Omental fat pad (tissue), 4 donors: ENCODE measurements at places on chromosomes 5 and 9.

- DNase-seq = no peak
Measured at GRCh38 chr5:152424501-152424900, 19.4 kb upstream of the NMUR2 start.

GRCh38 chr9:132241840-132242620 is 80.2 kb downstream of the NTNG2 start:
- DNase-seq = no peak

DNA sequence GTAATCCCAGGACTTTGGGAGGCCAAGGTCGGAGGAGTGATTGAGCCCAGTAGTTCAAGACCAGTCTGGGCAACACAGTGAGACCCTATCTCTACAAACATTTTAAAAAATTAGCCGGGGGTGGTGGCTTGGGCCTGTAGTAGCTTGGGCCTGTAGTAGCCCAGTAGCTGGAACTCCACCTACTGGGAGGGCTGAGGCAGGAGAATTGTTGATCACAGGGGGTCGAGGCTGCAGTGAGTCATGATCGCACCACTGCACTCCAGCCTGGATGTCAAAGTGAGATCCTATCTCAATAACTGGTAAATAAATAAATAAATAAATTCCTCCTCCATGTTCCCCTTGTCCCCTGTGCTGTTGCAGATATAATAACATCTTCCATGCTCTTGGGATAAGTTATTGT is 14.3 kb downstream of the VCAN start:
- no peak for DNase-seq

GRCh38 chr5:170414786-170415185 is 25.6 kb upstream of the KCNMB1 start:
- DNase-seq = no peak

DNA sequence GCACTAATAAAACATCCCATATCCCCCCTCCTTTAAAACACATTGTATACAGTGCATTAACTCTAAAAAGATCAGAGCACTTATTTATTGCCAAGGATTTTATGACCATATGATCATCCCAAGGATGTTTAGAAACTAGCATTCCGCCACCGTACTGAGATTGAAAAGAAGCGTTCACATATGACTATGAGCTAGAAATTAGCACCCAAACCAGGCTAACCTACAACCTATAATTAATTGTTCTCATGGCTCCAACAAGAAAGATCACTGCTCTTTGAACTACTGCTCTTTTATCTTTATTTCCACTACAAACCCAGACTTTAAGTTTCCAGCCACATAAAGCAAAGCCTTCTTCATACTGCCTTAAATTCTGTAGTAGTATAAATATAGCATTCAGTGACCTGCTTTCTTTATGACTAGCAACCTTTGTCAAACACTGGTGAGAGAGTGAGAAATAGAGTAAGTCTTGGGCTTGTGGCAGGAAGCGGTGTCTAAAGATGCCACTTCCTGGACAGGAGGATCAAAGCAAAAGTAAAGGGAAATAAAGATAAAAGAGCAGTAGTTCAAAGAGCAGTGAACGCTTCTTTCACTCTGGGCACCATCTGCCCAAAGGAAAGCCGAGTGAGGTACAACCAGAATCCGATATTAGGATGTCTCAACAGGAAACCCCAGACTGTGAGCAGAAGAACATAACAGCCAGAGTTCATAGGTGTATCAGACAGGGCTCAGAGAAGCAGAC is 151.1 kb upstream of the ERCC6L2 start:
- DNase-seq = no peak

DNA sequence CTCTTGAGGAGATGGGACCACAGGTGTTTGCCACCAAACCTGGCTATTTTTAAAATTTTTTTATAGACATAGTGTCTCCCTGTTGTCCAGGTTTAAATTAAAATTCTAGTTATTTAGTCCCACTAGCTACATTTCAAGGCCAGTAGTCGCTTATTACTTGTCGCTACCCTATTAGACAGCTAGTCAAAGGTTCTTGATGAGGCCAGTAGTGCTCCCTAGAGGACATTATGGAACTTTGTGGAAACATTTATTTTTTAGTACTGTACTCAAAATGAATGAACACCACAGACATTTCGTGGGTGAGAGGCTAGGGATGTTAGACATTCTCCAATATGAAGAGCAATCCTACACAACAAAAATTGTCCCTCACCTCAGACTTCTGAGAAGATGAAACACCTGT is 14.4 kb upstream of the GRXCR2 start:
- DNase-seq = no peak

DNA sequence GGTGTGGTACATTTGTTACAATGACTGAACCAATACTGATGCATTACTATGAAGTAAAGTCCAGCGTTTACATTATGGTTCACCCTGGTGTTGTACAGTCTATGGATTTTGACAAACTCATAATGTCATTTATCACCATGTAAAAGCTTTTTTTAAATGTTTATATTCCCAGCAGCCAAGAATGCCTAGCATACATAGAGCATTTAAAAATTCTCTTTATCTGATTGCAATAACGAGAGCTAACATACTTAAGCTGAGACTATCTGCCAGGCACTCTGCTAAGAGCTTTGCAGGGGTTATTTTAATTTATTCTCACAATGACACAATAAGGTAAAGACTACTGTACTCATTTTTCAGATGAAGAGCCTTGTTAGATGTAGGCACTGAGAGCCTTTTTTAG is 24.1 kb downstream of the PRDM6 start:
- no peak for DNase-seq

DNA sequence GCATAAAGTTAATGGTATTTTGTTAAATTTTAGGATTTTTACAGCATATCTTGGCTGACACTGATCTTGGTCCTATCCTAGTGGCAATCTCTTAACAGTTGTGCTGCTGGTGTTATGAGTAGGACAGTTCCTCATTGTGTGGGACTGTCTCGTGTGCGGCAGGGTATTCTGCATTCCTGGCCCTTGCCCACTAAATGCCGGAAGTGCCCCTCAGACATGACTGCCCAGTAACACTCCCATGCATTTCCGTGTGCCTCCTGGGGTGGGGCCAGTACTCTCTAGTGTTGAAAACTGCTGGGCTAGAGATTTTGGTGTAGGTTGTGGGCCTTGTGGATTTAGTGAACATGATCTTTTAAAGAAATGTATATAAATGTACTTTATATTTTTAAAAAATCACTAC is 227.1 kb upstream of the DMRT1 start:
- no peak for DNase-seq

GRCh38 chr5:5416733-5417132 is 5.7 kb upstream of the ICE1 start:
- DNase-seq = no peak

- DNase-seq = no peak
Measured at GRCh38 chr5:112445626-112446350, 26.7 kb upstream of the EPB41L4A start.

- no peak for DNase-seq
Measured at GRCh38 chr5:108312258-108312657, 69.6 kb downstream of the FBXL17 start.

GRCh38 chr9:93197670-93198069 is 13.7 kb downstream of the WNK2 start:
- no peak for DNase-seq

DNA sequence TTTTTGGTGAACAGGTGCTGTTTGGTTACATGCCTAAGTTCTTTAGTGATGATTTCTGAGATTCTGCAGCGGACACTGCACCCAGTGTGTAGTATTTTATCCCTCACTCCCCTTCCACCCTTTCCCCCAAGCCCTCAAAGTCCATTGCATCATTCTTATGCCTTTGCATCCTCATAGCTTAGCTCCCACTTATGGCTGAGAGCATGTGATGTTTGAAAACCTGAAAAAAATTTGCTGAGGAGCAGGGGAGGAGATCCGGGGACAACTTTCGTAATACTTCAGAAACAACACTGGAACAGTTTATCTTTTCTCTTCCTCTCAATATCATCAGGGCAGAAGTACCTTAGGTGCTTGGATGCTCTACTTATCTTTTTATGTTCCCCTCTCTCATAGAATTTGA is 226.4 kb downstream of the ADAMTS6 start:
- DNase-seq = no peak

- DNase-seq = no peak
Measured at GRCh38 chr5:40762705-40763104, 6.9 kb upstream of the TTC33 start.

DNA sequence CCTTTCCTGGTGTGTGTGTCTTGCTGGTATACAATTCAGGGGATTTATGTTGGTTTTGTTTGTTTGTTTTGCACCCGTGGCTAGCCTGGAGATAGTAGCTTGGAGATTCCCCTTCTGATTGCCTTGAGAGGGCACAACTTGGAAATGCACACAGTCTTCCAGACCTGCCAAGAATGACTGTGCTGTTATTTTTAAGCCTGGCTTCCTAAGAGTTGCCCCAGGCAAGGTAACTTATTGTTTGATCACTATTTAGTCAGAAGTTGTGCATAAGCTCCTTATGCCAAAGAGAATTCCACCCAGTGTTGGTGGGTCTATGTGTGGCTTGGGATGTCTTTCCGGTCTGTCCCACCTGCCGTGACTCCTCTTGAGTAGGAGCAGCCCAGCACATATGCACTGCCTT is 421.9 kb upstream of the KCNN2 start:
- DNase-seq = no peak

DNA sequence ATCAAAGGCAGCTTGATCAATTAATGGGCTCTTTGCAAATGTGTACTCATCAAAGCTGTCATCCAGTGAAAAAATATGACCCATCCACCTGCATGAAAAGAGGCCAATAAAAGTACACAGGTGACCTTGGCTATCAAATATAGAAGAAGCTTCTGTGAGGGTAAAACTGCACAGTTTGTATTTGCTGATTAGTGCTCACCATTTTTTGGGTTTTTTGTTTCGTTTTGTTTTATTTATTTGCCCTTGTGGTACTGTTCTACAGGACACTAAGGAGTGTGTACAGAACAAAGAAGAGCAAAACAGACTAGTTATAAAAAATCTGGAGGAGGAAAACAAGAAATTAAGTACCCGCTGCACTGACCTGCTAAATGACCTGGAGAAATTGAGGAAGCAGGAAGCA is 101.3 kb downstream of the CNTLN start:
- DNase-seq = no peak

DNA sequence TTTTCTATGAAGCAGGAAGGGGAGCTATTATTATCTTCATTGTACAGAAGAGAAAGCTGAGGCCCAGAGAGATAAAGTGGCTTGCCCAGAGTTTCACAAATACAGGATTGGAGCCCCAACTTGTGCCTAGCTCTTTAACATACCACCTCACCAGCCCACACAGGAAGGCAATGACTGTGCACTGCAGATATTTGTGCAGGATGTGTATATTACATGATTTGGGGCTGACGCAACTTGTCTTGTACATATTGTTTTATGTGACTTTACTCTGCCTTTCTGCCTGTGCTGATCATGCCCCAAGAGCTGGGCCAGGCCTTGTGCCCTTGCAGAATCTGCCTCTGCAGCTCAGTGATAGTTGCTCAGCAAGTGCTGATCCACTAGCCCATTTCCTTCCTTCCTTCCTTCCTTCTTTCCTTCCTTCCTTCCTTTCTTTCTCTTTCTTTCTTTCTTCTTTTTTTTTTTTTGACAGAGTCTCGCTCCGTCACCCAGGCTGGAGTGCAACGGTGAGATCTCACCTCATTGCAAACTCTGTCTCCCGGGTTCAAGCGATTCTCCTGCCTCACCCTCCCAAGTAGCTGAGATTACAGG is 106.6 kb upstream of the TBCA start:
- no peak for DNase-seq

DNA sequence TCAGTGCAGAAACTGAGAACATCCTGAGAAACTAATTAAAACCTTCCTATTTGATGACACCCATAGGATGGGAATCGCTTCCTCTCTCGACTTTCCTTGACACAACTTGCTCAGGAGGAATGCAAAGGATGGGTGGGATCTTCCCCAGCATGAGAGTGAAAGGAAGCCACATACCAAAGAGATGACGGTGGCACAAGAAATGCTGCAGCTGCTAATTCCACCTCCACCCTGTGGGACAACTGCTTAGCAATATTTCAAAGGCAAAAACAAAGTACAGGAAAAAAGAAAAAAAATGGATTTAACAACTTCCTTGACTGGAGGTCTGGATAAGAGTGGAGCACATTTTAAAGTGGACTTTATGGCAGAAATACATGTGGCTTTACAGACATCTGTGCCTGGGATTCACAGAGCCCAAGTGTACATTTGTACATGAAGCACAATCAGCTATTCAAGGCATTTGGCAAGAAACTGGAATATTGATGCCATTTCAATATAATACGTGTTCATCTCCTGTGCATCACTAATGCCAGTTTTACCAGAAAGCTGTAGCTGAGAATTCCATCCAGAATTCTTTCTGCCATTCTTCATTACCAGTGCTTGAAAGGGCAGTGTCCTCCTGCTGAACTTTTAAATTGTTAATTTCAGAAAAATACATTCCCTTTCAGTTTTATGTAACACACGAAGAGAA is 359.2 kb upstream of the ACTBL2 start:
- no peak for DNase-seq

GRCh38 chr9:109956717-109957440 is 176.9 kb downstream of the PALM2AKAP2 start:
- no peak for DNase-seq

- no peak for DNase-seq
Measured at GRCh38 chr5:151683986-151684588, 2.6 kb downstream of the SPARC start.

DNA sequence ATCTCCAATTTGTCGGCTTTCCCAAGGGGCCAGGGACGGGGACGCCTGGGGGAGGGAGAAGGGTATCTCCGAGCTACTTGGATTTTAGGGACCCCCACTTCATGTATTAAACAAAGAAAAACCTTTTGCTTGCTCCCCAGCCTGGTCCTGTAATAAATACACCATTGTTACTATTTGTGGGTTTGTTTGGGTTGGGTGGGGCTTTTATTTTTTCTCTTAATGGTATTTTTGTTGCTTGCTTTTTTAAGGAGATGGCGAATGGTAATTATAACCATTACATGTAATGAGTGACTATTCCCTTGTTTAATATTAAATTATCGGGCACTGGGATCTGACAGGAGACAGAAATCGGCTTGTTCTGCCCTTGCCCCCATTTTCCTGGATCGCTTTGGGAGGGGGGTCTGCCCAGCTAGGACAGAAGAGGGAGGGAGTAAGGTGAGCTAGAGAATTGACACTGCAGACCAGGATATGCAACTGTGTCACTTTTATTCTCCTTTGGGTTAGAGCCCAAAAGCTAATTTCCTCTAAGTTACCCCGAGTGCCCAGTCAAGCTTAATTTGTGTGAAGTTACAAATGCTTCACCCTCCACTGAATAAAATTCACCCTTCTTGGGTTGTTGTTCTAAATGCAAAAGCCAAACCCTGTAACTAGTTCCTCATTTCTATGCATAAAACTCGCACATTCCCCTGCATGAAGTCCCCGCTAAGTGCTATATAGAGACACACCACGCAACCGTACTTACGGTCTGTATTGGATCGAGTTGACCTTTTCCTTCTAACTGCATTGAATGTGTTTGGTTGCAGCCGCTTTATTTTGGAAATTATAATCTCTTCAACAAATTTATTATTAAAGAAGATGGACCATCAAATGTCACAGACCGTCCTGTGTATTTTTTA is 1.6 kb upstream of the ZNF608 start:
- DNase-seq = no peak

DNA sequence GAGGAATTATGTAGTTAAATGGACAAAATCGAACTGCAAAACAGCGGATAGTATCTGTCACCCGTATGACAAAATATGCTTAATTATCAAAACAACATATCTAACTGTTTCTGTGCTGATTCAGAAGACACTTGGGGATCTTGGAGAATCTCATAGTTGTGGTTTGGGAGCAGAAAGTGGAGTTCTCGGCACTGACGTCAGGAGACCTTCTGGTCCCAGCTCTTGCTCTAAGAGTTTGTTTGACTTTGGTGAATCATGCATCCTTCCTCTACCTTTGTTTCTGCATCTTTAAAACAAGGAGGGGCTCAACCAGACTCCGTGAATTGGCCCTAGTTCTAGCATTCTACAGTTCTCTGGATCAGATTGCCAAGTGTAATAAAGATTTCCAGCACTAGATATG is 37.0 kb upstream of the TAF1L start:
- no peak for DNase-seq

GRCh38 chr9:2992427-2992826 is 148.5 kb upstream of the PUM3 start:
- DNase-seq = no peak
